ENCODE measurements at places on chromosomes 4 and X. TPM values are rescaled to one million over a fixed set of nuclear protein-coding genes. Genes with fewer than 3 reads are reported as not detected.

Gene ARSD
- total RNA-seq: 1.8 TPM

Gene RPGR
- total RNA-seq: 7.7 TPM

Gene REPS2
- total RNA-seq: not detected

Gene PAGE2B
- 0.45 TPM for total RNA-seq

Gene XKRX
- 0.23 TPM for total RNA-seq

Gene TDO2
- not detected for total RNA-seq

Gene TEX11
- not detected for total RNA-seq

Gene SYP
- 5.3 TPM for total RNA-seq

Gene PAGE1
- not detected for total RNA-seq

Gene TNIP2
- 98.7 TPM for total RNA-seq

Gene EPHA5
- total RNA-seq: not detected

Gene ITGB1BP2
- total RNA-seq: 7.3 TPM

Gene DMP1
- not detected for total RNA-seq

Data from activated CD4-positive, alpha-beta T cell treated with anti-CD3 and anti-CD28 coated beads, Interleukin-2, amount 10 ng/mL, durations not matched to agents 24 days and 14 days (primary cell).